ENCODE measurements at places on chromosomes 2 and 18. TPM values are rescaled to one million over a fixed set of nuclear protein-coding genes. Genes with fewer than 3 reads are reported as not detected.

GRCh38 chr2:80943487-80943886 is 638.9 kb upstream of the LRRTM1 start:
- DNase-seq = no peak

DNA sequence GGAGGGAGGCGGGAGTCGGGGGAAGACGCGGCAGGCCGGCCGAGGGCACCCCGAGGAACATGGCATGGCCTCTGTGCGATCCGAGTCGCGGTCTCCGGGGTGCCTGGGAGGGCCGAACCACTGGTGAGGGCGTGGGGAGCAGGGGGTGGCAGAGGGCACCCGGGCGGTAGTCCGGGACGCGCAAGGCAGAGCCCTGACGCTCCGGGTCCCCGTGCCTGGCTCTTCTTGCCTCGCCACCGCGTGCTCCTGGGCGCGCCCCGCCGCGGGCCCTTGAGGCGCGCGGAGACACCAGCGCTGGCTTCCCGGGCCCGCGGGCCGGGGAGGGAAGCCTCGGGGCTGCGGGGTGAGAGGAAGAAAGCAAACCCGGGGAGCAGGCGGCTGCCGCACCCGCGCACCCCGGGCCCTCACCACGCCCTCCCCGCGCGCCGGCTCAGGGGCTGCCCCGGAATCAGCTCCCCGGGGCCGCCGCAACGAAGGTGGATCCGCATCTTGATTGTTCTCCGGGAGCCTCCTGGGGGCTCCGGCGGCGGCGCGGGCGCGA is 4.3 kb downstream of the SOX11 start:
- no peak for DNase-seq

- no peak for DNase-seq
Measured at GRCh38 chr2:197191177-197191939, 119.2 kb downstream of the ANKRD44 start.

CHST9 gene
- total RNA-seq = 0.05 TPM

KCNE4 gene
- total RNA-seq = 0.42 TPM
